Effector CD8-positive, alpha-beta T cell (primary cell): ENCODE measurements at places on chromosomes 2 and 18.

DNA sequence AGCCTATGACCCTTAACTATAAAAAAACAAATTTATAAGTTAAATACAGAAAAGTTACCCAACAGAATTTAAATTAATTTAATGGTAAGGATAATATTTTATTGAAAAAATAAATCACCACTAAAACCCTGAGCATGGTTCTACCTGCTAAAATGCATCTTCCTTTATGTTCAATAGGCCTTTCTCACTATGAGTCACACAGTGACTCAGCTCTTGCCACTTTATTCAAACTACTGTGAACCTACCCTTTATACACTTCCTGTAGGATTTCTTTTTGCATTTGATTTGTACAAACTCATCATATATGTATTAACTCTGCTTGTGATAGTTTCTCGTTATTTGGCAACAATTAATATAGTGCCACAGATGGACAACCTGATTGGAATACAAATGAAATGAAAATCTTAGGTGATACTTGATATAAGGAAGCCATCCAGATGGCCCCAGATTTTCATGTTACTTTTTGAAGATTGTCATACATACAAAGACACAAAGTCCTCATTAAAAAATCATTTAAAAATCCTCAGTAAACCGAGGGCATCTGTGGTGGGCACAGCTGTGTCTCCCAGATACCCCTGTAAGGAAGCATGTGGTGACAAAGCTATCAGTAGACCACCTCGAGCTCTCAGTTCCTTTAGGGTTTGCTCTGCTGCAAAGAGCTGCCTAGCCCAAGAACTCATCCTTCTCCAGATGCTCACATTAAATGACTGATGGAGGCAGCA, 55.2 kb upstream of the COBLL1 start:
- DNase-seq: no peak

GRCh38 chr2:121200419-121201315, 84.3 kb downstream of the TFCP2L1 start:
- DNase-seq: no peak

DNA sequence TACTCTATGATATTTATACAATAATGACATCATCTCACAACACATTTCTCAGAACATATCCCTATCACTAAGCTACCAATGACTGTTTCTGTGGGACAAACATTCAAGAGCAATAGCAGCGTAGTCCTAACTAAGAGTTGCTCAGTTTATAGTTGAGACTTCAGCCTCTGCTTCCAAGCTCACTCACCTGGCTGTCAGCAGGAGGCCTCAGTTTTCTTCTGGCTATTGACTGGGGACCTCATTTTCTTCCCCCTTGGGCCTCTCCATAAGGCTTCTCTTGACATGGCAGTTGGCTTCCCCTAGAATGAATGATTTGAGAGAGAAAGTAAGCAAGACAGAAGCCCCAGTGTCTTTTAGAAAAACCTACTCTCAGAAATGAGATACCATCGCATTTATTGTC, 85.9 kb downstream of the ARMC9 start:
- no peak for DNase-seq

- no peak for DNase-seq
Measured at GRCh38 chr2:203973000-203973399, 36.4 kb downstream of the ICOS start.

- DNase-seq: no peak
Measured at GRCh38 chr2:172311921-172312345, 115.5 kb upstream of the ITGA6 start.

DNA sequence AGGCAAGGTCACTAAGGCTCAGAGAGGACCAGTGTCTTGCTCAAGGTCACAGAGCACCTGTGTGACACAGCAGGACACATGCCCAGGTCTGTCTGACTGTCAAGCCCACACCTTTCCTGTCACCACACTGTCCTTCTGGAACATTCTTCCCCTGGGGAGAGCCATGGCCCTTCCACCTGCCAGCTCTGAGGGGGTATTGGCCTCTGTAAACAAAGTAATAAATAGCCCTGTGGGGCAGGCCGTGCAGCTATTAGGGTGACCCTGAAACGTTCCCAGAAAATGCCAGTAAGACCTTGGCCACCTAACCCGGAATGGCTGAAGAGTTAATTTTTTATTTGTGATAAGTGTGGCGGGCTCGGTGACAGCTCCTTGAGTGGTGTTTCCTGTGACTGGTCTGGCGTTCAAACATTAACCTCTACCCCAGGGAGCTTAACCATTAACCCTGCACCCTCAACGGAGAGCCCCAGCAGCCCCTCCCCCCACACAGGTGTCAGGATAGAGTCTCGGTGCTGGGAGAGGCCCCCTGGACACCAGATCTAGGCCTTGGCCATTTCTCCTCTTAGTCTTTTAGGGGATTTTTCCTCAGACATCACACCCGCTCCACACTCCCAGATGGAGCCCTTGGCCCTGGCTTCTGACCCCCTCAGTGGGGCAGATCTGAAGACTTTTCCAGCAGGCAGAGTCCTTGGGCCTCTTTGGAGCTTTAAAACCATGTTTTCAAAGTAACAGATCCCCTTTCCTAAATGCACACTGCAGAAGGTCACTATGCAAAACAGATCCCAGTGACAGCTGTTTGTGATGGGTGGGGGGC, 36.6 kb downstream of the SCTR start:
- DNase-seq: no peak

DNA sequence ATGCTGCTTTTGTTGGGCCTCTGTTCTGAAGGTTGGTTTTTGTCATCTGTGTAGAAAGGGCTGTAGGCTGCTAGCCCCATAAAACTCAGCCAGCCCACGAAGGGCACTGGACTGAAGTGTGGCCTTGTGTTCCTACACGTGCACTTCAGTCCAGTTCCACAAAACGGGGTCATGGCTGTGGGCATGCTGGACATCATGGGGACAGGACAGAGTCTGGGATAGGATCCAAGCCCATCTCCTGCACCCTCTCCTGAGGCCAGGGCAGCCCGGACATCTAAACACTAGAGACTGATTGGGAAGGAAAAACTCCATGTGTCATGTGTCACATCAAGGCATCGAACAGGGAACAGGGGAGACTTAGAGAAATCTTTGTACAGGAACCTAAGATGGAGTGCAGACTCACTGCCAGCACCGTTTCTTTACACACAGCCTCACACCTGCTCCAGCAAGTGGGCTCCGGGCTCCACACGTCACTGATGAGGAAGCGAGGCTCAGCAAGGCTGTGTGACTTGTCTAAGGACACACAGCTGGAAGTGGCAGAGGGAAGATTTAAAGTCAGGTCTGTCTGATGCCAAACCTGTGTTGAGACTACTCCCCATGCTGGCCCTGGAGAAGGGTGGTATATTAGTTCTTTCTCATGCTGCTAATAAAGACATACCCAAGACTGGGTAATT, 74.8 kb upstream of the BCL2L11 start:
- DNase-seq: no peak

DNA sequence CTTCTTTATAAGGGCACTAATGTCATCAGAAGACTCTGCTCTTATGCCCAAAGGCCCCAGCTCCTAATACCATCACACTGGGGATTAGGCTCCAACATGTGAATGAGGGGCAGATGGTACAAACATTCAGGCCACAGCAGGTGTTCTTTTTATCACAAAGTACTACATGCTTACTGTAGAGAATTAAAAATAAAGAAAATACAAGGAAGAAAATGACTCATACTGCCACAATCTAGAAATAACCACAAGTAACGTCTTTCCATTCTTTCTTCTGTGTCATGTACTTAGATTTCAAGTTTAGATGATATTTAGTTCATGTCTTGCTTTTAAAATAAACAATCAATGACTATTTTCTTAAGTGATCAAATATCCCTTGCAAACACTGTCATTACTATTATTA, 100.3 kb upstream of the NEDD4L start:
- no peak for DNase-seq

DNA sequence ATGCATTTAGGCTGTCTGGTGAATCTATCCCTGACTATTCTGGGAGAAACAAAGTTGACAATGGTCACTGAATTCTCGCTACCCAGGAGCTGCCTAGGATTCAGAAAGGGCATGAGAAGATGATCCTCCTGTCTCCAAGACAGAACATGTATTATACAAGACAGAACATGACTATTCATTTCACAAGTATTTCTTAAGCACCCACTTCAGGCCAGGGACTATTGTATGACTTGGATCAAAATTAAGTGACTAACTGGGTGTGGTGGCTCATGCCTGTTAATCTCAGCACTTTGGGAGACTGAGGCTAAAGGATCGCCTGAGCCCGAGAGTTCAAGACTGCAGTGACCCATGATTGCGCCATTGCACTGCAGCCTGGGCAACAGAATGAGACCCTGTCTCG, 235.8 kb upstream of the RAB12 start:
- DNase-seq: no peak

- DNase-seq: no peak
Measured at GRCh38 chr2:673016-673415, 4.2 kb downstream of the TMEM18 start.

GRCh38 chr2:214504599-214505376, 93.9 kb downstream of the VWC2L start:
- no peak for DNase-seq

GRCh38 chr2:182043861-182044260, 58.2 kb downstream of the PPP1R1C start:
- no peak for DNase-seq
